Stimulated activated CD4-positive, alpha-beta T cell treated with anti-CD3 and anti-CD28 coated beads, Interleukin-1b, Interleukin-23, amount 100 ng/mL, for 1 hour (primary cell): ENCODE measurements at places on chromosomes 2 and 18.

GRCh38 chr18:13464432-13465123 is 246.0 kb downstream of the LDLRAD4 start:
- DNase-seq: peak; percentile 24

- no peak for DNase-seq
These were observed 10.9 kb upstream of the MYOM1 start for GRCh38 chr18:3230401-3231334.

- no peak for DNase-seq
These were observed 5.7 kb upstream of the WIPF1 start for GRCh38 chr2:174603280-174603679.

DNA sequence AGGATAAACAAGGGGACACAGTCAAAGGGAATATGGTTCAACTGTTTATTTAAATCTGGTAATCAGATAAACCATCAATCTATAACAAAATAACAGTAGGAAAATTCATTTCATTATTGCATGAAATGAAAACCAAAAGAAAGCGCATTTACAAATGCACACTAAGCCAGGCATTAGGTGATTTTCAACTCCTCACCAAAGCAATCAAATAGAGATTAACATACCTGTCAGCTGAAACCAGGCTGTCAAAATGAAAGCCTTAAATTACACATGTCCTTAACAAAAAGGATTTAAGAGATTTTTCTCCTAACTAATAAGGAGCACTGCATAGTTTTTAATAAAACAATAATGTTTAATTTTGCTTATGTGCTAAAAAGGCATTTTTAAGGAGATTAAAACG is 23.0 kb downstream of the STK39 start:
- no peak for DNase-seq
